ENCODE measurements at places on chromosomes 3 and 15. TPM values are rescaled to one million over a fixed set of nuclear protein-coding genes. Genes with fewer than 3 reads are reported as not detected.

Gene A4GNT
- not detected for total RNA-seq

Gene MCTP2
- total RNA-seq: 55.9 TPM

Gene SGO1
- 0.73 TPM for total RNA-seq

Gene NECTIN3
- 5.5 TPM for total RNA-seq

Gene C3orf49
- not detected for total RNA-seq

Gene KNG1
- 0.21 TPM for total RNA-seq

Gene IMPG2
- total RNA-seq: 0.84 TPM

Gene ABCF3
- total RNA-seq: 39.7 TPM

Gene GMPPB
- total RNA-seq: 13.3 TPM

Gene USP50
- total RNA-seq: 0.73 TPM

Gene P2RY13
- 14.9 TPM for total RNA-seq

Gene RBP2
- not detected for total RNA-seq

Gene USP8
- 73.7 TPM for total RNA-seq

Gene COX17
- 21.5 TPM for total RNA-seq

Gene COL7A1
- total RNA-seq: 0.10 TPM

Gene TRPM1
- total RNA-seq: not detected

Gene GCNT3
- total RNA-seq: not detected

Gene ANKUB1
- total RNA-seq: not detected

Gene IL20RB
- total RNA-seq: 0.94 TPM

Gene FANCD2OS
- total RNA-seq: not detected

Gene CADM2
- 0.31 TPM for total RNA-seq

Measured in mononuclear cell (primary cell).